ENCODE measurements at places on chromosomes 16 and 17.

DNA sequence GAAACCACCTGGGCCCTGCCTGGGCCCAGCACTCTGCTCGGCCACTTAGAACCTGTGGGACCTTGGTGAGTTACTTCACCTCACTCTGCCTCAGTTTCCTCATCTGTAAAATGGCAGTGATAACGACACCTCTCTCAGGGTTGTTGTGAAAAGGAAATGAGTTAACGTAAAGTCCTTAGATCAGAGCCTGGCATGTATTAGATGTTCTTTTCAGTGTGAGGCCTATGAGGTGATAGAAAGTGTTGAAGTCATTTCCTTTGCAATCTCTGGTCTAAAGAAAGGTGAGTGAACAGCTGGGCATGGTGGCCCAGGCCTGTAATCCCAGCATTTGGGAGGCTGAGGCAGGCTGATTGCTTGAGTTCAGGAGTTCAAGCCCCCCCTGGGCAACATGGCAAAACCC is 51.7 kb upstream of the LGALS9 start:
- DNase-seq: no peak

GRCh38 chr16:87233928-87234327 is 83.3 kb downstream of the C16orf95 start:
- no peak for DNase-seq

- DNase-seq: no peak
These were observed 399.1 kb upstream of the CDH5 start for GRCh38 chr16:65967376-65967775.

DNA sequence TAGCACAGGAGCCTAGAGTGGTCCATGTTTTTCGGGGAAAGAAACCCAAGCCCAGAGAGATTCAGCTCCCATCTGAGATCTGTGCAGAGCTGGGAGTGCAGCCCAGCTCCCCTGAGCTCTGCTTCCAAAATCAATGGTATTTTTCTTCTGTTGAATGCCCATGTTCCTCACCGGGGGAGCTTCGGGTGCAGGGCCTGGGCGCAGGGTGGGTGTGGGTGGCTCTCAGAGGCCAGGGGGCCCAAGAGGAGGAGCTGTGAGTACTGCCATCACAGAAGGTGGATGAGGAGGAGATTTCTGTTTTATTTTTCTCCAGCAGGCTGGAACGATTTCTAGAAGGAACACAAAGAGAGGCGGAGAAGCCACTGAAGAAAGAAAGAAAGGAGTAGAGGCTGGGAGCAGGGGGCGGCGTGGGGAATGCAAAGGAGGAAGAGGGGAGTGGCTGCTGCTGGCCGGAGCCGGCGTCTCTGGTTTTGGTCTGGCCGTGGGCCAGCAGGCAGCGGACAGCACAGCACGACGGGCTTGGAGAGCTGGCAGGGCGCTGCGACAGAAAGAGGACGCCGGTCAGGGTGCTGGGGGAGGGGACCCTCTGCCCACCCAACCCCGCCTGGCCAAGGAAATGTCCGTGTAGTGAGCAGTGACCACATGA is 76.2 kb upstream of the KSR1 start:
- no peak for DNase-seq

DNA sequence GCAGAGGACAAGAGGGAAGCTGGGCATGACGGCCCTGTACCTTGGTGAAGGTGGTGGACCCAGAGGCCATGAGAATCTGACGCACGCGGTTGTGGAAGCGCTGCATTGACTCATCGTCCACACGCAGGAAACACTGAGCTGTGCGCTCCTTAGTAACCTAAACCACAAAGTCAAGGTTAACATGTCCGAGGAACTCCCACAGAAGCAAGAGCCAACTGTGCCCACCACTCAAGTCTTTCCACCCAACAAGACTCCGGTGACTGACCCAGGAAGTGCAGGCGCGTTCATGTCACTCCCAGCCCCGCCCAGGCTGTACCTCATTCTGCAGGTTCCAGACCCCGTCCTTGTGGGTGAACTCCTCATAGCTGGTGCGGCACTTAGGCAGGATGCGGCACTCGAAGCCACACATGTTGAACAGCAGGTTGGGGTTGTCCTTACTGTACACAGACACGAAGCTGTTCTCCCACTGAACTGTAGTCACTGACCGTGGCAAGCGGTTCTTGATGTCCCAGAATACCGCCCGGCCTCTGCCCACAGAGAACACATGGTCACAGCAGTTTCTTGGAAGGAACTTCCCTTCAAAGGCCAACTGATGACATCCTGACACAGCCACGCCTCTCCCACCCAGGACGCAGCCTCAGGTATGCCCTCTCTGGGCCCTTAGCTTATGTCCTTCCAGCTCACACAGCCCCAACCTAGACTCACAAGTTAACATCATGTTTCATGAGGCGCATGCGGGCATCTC is 11.5 kb downstream of the PRPF8 start:
- no peak for DNase-seq

GRCh38 chr17:59800530-59800942 is 92.2 kb downstream of the TUBD1 start:
- no peak for DNase-seq

DNA sequence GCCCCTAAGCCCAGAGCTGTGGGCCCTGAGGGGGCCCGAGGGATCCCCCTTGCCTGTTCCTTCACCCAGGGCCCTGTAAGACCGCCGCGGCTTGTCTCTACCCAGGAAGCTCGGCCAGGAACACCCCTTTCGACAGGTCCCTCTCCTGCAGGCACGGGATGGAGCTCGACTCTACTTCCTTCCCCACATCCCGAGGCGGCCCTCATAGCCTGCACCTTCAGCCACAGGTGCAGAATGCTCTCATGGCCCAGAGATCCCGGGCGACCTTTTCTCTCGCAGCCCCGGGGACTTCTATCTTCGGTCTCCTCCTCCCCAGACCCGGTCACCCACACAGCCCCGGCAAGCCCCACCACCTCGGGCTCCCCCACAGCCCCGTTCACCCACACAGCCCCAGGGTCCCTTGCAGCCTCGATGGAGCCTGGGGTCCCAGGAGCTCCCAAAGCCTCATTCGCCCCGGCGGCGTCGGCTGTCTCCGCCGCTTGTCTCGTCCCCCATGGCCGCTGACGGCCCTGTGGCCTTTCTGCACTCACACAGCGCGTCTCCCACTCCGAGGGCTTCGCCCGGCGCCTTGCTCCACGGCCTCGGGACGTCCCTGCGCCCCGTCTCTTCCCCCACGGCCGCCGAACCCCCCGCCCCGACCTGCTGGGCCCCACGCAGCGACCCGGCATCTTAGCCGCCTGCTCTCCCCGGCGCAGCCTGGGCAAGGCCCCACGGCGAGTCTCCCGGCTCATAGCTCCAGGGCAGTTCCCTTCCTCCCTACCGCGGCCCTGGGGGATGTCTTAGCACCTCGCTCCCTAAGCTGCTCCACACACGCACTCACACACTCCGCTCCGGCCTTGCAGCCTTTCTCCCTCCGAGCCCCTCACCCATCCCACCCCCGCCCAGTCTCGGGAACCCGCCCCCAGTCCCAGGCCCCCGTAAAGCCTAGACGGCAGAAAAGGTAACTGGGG is 650 bp downstream of the KIAA0753 start:
- peak; percentile 12 for DNase-seq

DNA sequence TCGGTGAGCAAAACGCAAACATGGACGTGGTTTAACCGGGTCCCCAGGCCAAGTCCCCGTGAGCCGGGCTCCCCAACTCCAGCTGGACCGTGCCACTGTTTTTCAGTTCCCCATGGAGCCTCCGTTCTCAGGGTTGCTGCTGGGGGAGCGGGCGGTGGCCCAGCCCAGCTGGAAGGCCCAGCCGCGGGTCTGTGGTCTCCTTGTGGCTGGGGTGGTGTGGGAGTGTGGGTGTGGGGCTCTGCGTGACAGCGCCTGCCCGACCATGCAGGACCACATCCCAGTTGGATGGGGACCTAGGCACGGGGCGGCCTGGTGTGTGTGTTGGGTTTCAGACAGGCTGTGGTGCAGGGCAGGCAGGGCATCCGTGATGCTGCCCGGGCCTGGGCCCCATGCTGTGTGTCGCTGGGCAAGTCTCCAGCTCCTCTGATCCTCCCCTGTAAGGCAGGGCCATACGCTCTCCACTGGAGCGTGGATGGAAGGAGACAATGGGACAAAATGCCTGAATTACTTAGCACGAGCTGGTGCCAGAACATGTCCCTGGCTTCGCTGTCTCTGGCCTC is 40.3 kb downstream of the COX4I1 start:
- DNase-seq: no peak

DNA sequence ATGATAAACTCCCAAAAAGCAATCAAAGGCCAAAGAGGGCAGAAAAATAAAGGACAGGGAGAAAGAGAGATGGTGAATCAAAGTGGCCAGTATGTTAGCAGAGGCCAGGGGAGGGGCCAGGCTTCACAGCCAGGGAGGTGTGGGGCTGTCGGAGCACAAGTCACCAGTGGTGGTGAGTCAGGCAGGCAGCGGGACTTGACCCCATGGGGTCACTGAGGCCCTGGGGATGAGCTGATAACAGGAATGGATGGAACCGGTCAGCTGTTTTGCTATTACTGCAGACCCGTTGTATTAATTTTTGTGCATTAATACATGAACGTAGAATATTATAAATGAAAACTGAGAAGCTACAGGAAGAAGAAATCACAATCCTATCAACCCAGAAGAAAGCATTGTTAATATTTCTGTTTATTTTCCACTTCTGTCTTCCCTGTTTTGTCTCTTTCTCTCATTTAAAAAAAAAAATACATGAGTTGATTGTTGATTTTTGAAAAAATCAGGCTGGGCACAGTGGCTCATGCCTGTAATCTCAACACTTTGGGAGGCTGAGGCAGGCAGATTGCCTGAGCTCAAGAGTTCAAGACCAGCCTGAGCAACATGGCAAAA is 106.9 kb downstream of the SOCS1 start:
- no peak for DNase-seq

DNA sequence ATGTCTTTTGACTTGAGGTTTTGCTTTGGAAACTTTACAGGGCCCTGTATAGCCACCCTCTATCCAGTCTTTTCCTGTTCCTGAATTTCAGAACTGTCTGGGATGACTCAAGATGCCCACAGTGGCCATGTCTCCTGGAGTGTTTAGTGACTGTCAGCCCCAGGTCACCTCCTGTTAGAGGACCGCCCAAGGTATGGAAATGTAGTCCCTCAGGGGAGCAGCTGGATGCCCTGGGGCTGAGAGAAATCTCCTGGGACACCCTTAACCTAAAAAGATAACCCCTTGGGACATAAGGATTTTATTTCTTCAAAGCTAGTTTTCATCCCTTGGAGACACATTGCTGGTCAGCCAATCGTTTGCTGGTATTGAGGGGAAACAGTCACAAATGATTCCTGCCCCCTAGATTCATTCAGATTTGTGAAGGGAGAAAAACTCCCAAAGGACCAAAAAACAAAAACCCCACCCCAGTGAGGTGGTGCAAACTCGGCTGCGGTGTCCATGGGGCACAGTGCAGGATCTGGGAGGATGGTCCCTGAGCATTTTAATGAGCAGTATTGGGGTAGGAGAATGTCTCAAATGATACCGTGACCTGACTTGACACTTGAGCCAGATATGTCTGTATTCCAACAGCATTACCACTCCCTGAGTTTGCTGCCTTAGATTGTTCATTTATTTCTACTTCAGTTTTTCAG is 1.7 kb downstream of the ZNF267 start:
- no peak for DNase-seq

- no peak for DNase-seq
These were observed 654 bp downstream of the TNFAIP1 start for GRCh38 chr17:28335959-28336871.

DNA sequence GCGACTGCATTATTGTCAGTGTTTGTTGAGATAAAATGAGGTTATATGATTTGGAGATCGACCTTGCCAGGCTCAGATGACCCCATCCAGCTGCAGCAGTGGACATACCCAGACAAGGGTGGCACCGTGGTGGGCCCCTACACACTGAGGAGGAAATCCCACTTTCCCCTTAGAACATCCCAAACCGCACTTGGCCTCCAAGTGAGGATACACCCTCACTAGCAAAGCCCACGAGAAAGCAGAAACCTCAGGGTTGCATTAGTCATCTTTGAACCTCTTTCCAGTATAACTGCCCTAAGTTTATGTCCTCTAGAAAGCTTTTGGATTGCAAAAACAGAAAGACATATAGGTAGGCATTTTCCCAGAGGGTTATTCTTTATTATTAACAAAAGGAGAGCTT is 101.5 kb downstream of the CLEC16A start:
- DNase-seq: no peak

DNA sequence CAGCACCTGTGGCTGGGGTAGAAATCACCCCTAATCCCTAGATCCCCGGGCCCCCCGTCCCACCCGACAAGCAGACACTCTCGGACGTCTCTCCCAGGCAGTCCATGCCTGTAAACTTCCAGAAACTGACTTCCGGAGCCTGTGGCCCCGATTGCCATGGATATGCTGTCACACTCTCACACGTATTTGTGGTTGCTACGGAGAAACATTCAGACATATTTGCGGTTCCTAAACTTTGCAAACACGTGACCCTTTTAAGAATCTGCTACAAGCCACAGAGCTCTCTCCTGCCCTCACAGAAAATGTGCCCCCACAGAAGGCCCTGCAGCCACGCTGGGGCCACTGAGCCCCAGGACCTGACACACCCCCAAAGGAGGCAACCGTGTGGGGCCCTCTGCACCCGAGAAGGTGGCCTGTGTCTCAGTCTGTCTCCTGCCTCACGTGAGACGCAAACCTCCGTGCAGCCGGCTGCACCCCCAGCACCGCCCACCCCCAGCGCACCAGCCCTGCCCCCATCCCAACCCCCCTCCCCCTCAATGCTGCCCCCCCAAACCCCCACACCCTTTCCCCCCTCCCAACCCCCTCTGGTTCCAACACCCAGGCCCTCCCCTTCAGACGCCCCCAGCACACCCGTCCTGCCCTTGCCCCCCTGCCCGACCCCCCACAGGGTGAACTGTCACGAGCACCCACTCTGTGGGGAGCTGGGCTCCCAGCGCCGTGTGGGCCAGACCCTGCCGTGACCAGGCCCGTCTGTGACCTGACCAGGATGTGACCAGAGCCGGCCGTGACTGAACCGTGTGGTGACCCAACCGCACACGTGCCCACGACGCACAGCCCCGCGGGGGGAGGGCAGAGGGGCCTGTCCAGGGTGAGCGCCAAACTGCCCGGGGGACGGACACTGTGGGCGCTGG is 66.3 kb upstream of the METRNL start:
- DNase-seq: no peak

GRCh38 chr17:8121407-8121680 is 2.6 kb downstream of the HES7 start:
- DNase-seq: no peak

GRCh38 chr17:2995886-2996809 is 67.3 kb downstream of the OR1D5 start:
- DNase-seq: no peak

- DNase-seq: peak; percentile 25
These were observed 8.0 kb upstream of the FASN start for GRCh38 chr17:82105882-82106687.
